Choroid plexus epithelial cell (primary cell): ENCODE measurements at places on chromosomes 13 and 19.

- DNase-seq: no peak
Observed at GRCh38 chr13:101624981-101625380, 172.5 kb downstream of the ITGBL1 start.

DNA sequence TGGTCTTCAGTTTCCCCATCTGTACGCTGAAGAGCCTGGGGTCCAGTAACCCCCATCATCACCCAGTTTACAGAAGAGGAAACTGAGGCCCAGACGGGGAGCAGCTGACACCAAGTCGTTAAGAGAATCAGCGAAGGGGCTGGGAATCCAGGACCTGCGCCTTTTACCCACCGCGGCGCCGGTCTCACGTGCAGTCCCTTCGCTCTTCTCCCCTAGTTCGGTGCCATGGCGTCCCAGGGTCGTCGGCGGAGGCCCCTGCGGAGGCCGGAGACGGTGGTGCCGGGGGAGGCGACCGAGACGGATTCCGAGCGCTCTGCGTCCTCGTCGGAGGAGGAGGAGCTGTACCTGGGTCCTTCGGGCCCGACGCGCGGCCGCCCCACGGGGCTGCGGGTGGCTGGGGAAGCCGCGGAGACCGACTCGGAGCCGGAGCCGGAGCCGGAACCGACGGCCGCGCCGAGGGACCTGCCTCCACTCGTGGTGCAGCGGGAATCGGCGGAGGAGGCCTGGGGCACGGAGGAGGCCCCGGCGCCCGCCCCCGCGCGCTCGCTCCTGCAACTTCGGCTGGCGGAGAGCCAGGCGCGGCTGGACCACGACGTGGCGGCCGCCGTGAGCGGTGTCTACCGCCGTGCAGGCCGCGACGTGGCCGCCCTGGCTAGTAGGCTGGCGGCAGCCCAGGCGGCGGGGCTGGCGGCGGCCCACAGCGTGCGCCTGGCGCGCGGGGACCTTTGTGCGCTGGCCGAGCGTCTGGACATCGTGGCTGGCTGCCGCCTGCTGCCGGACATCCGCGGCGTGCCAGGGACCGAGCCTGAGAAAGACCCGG lies 698 bp downstream of the BLOC1S3 start:
- peak; percentile 33 for DNase-seq

DNA sequence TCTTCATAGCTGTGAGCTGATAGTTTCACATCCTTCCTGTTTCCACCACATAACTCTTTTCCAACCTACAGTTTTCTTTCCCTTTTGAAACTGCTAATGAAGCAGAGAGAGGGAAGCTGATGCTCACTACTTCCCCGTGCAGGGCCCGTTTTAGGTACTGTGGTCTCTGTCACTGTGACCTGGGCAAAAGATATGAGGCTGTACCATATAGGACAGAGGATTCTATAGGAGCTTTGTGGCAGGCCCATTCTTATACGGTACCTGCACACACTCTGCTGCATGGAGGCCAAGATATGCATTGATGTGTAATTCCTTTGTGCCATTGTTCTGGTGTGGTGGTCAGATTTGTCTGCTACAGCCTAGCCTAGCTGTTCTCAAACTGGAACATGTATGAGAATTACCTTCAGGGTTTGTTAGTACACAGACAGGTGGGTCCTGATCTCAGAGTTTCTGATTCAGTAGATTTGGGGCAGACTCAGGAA lies 577.3 kb downstream of the LMO7 start:
- no peak for DNase-seq

DNA sequence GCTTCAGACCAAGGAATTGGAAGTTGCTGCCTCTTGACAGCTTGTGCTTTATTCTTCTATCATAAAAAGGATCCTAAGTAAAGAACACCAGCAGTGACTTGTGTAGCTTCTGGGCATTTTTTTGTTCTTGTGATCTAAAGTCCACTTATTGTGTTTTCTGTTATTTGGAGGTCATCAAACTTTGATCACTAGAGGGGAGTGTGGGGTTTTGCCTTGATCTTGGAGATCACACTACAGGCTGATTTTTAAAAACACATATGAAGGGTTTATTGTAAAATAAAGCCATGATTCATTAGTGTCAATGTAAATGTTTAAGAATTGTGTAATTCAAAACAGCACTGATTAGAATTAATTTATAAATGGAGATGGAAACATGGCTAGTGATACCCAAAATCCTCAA lies 328.7 kb upstream of the EDNRB start:
- no peak for DNase-seq

DNA sequence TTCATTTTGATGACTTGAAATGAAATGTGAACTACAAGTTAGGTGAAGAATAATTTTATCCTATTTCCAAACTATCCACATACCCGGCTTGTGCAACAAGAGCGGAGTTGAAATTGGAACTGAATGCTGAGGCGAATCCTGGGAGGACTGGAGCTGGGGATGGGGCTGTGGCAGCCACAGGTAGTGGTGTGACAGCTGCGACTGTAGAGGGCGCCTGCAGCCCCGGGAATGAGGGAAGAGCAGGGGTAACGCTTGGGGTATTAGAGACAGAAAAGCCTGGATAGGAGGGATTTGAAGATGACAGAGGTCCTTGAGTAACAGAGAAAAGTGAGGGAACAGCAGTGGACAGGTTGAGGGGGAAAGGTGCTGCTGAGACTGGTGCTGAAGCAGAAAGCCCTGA lies 22.0 kb upstream of the STOML3 start:
- DNase-seq: no peak

DNA sequence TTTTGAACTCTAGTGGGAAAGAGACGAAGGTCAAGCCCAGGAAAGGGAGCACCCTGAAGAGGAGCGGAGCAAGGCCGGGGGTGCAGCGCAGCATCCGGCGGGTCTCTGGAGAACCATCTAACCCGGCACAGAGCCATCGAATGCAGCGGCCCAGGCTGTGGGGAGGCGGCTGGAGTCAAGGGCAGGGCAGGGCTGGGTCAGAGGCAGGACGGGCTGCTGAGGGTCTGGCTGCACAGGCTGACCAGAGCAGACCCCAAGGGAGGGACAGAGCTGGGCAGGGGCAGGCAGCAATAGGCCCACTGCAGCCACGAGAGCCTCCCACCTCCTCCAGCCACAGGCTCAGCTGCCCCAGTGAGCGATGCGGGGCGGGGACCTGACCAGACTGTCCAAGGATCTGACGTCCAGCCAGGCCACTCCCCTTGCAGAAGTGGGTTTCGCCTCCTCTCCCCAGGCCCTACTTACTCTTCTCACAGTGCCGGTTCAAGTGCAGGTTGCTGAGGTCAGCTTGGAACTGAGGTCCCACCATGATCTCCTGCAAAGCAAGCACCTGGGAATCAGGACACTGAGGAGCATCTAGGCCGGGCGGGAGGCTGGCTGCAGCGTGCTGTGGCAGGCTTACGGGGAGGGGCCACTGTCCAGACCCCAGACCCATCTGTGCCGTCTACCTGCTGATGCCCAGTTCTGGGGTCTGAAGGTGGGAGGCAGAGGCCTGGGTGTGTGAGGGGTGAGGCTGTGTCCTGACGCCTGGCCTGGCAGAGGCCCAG lies 19.2 kb downstream of the MIER2 start:
- DNase-seq: no peak

DNA sequence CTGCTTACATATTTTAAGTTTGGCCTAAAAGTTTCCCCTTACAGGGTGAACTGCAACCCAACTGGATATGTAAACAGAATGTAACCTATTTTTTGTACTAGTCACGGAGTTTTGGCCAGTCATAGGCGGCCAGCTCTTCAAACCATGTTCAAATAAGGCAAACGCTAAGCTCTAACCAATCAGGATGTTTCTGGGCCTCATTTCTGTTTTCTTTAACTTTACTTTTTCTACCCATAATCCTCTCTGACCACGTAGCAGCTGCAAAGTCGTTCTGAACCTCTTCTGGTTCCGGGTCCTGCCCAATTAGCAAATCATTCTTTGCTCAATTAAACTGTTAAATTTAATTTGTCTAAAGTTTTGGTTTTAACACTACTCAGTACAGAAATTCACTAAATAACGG lies 8.2 kb upstream of the ZMYM2 start:
- no peak for DNase-seq

GRCh38 chr13:86510792-86511191 lies 711.6 kb upstream of the SLITRK6 start:
- no peak for DNase-seq

GRCh38 chr13:88925954-88926353 lies 1254.8 kb downstream of the SLITRK5 start:
- no peak for DNase-seq

GRCh38 chr13:25406377-25406776 lies 34.6 kb downstream of the ATP8A2 start:
- DNase-seq: peak; percentile 8

DNA sequence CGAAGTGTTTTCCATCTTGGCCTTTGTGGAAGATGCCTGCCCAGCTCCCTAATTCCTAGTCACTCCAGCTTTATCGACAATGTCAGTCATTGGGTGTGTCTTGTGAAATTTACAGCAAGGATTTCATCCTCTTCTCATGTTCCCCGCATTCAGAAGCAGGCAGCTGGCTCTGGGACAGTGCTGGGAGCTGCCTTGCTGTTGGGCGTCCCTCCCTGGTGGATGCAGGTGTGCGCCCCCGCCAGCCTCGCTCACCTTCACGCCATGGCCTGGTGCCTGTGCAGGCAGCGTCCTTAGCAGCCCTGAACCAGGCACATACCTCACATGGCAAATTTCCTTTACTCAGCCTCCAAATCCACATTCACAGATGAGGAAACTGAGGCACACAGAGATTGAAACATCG lies 39.7 kb upstream of the TFDP1 start:
- no peak for DNase-seq

DNA sequence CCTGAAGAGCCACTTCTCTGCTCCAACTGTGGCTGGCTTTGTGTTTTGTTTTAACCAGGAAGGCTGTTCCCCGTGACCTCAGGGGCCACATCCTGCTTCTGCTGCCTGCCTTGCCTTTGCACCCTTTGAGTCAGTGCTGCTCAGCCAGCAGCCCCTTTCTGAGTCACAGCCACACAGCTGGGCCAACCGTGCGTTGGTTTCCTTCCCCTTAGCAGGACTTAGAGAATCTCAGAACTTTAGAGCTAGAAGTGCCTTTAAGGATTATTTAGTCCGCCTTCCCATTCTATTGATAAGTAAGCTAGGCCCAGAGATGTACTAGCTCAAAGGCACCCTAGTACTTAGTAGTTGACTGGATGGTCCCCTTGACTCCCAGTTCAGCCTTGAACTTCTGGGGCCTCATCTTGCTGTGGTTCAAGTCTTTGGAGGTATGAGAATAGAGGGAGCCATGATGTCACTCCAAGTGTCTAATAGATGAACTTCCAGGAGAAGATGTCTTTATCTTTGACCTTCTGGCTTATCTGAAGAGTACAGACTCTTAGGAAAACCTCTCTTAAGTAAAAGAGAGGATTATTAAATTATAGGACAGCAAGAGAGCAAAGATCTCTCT lies 8.0 kb downstream of the RGCC start:
- peak; percentile 81 for DNase-seq
